ENCODE measurements at places on chromosomes 5 and 9. TPM values are rescaled to one million over a fixed set of nuclear protein-coding genes. Genes with fewer than 3 reads are reported as not detected.

MED27 gene
- total RNA-seq, result 32.7 TPM

IFNA13 gene
- total RNA-seq, result not detected

TUT7 gene
- 19.3 TPM for total RNA-seq

SLC27A6 gene
- total RNA-seq, result 4.5 TPM

CCDC171 gene
- 2.3 TPM for total RNA-seq

SQSTM1 gene
- total RNA-seq, result 110 TPM

SARDH gene
- total RNA-seq, result 7.3 TPM

CXCL14 gene
- 2.4 TPM for total RNA-seq

N4BP3 gene
- 36.0 TPM for total RNA-seq

SPINK1 gene
- 0.48 TPM for total RNA-seq

MLANA gene
- total RNA-seq, result not detected

- no peak for DNase-seq
Measured at GRCh38 chr9:135946392-135946994, 14.7 kb downstream of the UBAC1 start.

GRCh38 chr9:116059466-116059865 lies 94.1 kb upstream of the PAPPA start:
- DNase-seq, result no peak

DNA sequence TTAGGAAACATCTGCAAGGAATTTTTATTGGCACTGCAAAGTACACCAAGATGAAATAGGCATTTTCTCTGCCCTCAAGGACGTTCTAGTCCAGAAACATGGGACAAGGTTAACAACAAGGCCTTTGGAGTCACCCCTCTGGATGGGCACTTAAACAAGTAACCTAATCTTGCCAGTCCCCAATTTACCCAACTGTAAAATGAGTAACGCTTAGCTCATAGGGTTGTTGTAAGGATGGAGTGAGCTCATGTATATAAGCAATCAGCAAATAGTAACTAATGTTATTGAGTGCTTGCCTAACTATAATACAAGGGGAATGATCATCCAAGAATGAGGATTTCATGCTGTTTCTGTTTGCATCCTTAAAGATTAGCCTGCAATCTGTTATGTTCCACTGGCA lies 189.3 kb downstream of the PAPPA start:
- no peak for DNase-seq

- DNase-seq, result no peak
Measured at GRCh38 chr5:81409896-81410295, 16.0 kb upstream of the ACOT12 start.

DNA sequence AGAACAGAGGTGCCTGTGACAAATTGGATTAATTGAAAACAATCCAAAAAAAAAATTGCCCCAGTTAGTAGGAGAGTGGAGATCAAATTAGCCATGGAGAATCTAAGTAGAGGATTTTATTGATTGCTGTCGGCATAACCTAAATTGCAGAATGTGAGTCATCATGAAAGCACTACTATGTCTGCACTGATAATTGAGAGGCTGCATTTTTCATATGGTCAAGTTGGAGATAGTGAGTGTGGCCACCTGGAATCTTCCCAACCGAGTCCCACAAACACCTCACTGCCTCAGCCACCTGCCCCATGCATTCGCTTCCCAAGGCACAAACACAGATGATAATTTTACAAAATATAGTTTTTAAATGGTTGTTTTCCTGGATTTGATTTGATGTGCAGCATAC lies 123.7 kb downstream of the NTRK2 start:
- DNase-seq, result no peak

DNA sequence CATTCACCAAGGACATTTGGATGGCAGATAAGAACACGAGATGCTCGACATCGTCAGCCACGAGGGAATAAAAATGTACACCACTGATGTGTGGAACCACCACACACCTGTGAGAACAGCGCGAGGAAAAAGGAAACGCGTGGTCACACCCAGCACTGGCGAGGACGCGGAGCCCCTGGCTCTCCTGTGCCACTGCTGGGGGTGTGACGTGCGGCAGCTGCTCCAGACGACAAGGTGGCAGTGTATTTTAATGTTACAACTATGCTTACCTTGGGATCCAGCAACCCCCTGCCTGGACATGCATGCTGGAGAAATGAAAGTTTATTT lies 13.6 kb upstream of the CEP72 start:
- DNase-seq, result no peak

- no peak for DNase-seq
Measured at GRCh38 chr5:157468293-157468965, 8.4 kb downstream of the NIPAL4 start.

DNA sequence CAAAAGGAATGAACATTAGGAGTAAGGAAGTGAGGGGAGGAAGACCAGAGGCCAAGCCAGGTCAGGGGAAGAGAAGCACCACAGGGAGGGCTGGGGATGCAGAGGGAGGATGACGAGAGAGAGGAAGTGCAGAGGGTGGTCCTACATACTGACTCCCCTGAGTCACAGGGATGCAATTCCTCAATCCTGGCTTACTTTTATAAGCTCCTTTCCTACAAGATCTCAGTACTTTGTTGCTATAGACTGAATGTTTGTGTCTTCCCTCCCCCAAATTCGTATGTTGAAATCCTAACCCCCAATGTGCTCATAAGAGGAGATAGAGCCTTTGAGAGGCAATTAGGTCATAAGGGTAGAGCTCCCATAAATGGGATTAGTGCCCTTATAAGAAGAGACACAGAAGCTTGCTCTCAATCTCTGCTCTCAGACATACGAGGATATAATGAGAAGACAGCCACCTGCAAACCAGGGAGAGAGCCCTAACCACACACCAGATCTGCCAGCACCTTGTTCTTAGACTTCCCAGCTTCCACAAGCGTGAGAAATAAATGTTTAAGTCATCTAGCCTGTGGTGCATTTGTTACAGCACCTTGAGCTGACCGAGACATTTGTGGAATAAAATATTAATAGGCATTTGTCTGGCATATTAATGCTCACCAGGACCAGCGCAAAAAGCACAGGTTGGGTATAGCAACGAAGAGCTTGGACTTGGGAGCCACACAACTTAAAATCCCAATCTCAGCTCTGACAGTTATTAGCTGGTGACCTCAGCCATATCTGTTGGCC lies 33.4 kb downstream of the GCNT4 start:
- no peak for DNase-seq

GRCh38 chr9:97854696-97855485 lies 1.9 kb downstream of the FOXE1 start:
- DNase-seq, result no peak

- no peak for DNase-seq
Measured at GRCh38 chr5:32708949-32709348, 2.2 kb upstream of the NPR3 start.

DNA sequence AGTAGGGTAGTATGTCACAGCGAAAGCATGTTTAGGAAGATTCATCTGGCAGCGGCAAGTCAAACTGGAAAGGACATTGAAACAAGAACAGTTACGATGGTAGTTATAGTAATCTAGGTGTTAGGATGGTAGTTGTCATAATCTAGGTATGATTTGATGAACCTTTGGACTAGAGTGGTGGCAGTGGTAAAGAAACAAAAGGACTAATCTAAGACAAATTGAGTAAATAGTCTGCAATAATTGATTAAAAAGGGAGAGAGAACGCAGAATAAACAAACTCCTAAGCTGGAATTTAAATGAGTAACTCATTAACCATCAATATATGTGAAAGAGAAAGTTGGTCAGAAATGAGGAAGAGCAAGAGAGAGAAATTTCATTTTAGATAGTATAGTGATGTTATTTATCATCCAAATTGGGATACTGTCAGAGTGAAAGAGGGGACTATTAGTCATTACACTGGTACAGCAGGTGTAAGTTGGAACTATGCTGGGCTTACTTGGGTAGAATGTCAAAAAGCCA lies 56.8 kb downstream of the MTREX start:
- DNase-seq, result no peak

DNA sequence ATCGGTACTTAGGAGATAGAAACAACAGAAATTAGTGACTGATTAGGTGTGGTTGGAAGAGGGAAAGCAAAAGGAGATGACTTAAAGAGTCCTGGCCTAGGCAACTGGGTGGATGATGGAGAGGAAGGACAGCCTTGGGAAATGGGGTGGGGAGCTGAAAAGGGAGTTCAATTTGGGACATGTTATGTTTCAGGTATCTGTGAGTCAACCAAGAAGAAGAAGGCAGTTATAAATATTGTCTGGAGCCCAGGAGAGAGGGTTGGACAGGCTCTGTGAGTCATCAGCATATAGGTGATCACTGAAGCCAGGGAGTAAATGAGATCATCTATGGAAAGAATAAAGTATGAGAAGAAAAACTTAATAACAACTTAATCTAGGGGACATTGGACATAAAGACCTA lies 357.7 kb downstream of the NPR3 start:
- no peak for DNase-seq

GRCh38 chr5:26802944-26803343 lies 235.4 kb downstream of the CDH9 start:
- DNase-seq, result no peak

- no peak for DNase-seq
Measured at GRCh38 chr5:112312295-112313275, 106.5 kb downstream of the EPB41L4A start.

- DNase-seq, result no peak
Measured at GRCh38 chr5:143023411-143024096, 253.4 kb downstream of the ARHGAP26 start.

- no peak for DNase-seq
Measured at GRCh38 chr5:157188270-157188669, 7.6 kb downstream of the ITK start.

DNA sequence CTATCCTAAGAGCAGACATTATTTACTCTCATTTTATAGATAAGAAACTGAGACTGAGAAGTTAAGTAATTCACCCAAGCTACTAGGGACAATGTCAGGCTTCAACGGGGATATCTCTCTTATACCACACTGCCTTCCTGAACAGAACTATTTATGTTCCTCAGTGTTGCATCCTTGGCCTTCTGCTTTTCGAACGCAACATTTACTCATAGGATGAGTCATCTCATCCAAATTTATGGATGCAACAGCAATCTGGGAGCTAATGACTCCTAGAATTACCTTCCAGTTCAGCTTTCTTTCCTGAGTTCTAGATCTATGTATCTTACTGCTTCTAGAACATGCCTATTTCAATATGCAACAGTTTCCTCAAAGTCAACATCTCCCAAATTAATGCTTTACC lies 103.6 kb upstream of the PAM start:
- DNase-seq, result no peak

DNA sequence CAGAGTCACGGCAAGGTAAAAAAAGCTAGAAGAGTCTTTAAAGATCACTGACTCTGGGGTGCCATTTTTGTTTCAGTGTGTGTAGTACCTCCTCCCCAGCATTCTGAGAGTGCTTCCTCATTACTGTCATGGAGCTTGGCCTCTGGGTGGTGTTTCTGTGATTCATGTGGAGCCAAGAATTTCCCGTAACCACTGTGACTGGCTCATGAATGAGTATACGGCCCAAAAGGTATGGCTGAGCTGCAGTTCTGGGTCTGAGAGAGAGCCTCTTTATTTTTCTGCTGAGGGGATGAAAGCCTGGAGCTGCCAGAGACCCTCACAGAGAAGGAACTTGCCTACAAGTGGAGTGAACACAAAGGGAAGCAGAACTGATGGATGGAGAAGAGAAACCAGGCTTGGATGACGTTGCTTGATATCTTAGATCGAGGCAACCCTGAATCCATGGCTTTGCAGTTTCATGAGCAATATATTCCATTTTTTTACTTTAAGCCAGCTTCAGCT lies 85.6 kb downstream of the PTTG1 start:
- no peak for DNase-seq

DNA sequence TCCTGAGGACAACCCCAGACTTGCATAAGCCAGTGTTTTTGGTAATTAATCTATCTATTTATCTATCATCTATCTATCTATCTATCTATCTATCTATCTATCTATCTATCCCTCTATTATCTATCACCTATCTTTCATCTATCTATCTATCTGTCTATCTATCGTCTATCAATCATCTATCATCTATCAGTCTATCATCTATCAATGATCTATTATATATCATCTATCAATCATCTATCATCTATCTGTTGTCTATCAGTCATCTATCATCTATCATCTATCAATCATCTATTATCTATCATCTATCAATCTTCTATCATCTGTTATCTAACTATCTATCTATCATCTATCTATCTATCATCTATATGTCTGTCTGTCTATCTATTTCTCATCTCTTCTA lies 85.5 kb downstream of the PTCH1 start:
- DNase-seq, result no peak

GRCh38 chr9:132146039-132146438 lies 15.8 kb upstream of the NTNG2 start:
- DNase-seq, result no peak

Data from H1 (cell line).